ENCODE measurements at places on chromosomes 4 and X.

- no peak for DNase-seq
These were observed 70.5 kb upstream of the IRF2 start for GRCh38 chr4:184544788-184545409.

- DNase-seq = no peak
These were observed 32.2 kb downstream of the NDP start for GRCh38 chrX:43940816-43941474.

- DNase-seq = peak; percentile 70
These were observed at the start of gene ZFYVE28 for GRCh38 chr4:2417765-2418649. TSS of gene ZFYVE28 (minus strand) at chr4:2418645. CDS start at chr4:2418323, 322 bp downstream.

- DNase-seq = no peak
These were observed 23.9 kb downstream of the FBXO8 start for GRCh38 chr4:174259580-174259979.

DNA sequence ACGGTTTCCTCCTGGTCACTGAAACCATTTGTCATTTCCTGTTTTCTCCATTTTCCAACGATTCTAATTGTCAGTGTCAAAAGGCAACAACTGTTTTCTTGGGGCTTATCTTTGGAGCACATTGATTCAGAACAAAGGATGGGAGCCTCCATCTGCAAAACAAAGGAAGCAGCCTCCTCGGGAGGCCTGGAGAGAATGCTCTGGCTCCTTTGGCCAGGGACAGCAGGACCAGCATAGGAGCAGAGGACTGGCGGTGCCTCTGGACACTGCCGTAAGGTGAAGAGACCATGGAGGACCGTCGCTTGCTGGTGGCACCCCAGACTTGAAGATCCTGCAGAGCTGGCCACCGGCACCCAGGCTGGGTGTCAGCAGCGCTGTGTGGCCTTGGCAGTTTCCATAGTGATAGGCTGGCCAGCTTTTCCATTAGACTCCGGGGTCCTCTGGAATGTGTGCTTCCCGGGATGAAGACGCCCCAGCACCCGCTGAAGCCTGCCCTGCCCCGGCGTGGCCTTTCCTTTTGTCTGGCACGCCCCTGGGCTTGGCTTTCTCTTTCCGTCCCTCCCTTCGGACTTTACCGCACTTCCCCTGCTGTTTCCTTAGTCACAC, 61.1 kb upstream of the MTM1 start:
- DNase-seq = no peak

GRCh38 chrX:3994315-3994714, 280.9 kb upstream of the PRKX start:
- no peak for DNase-seq

DNA sequence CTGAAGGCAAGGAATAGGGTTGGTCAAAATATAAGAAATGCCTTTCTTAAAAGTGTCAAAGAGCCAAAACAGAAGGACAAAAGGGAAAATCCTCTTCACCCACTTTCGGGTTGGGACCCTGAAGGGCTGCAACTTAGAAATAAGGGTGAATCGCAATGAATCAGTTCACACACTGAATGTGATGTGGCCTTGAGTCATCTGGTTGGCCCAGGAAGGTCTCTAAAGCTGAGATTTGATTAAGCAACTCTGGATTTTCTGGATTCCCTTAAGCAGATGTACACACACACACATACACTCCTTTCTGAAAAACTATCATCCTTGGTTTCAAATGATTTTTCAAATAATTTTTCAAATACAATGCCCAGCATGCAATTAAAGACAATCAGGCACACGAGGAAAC, 13.1 kb downstream of the TAB3 start:
- no peak for DNase-seq

- no peak for DNase-seq
These were observed 7.1 kb upstream of the DCUN1D4 start for GRCh38 chr4:51835855-51836254.

- DNase-seq = no peak
These were observed 51.2 kb upstream of the CYSLTR1 start for GRCh38 chrX:78378476-78379115.

DNA sequence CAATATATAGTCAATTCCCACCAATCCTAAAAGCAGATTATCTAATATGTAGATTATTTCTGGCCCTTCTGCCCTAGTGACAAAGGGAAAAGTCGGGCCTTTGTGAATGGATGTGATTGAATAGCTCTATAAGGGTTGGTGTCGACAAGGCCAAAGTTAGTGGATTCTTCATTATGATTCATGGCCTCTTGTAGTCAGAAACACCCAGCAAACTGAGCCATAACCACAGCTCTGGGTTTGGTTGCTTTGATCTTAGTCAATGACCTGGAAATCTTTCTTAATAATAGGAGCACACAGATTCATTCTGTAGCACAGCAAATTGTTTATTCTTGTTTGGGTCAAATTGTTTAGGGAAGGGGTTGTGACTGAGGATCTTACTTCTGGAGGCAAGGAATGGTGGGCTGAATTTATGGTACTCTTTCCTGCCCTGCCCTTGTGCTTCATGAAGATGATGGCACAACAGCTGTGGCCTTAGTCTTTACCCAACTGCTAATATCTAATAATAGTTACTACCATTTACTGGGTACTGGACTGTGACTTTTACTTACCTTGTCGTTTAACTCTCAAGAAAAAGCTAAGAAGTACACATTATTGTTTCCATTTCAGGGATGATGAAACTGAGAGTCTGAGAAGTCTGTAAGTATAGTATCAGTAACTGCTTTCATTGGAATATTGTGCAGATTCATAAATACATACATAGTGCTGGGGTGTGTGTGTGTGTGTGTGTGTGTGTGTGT, 74.0 kb downstream of the AFF2 start:
- no peak for DNase-seq

DNA sequence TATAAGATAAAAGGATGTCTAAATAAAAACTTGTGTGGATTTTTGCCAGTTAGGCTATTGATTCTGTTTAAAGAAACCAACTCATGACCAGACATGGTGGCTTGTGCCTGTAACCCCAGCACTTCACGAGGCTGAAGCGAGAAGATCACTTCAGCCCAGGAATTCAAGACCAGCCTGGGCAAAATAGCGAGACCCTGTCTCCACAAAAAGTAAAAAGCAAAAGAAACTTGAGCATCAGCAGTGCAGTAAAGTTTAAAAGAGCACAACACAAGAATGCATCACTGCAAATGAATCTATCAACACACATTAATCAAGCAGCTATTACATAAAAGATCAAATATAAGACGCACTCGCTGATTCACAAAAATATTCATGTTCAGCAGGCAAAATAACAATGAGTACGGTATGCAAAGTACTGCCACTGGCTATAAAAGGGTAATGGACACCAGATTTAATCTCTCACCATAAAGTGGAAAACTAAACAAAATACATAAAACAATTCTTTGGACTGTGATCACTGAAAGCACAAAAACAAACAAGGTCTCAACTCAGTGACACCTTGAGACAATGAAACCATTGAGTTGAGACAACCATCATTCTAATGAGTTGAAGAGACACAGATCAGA, 41.3 kb downstream of the LRBA start:
- DNase-seq = no peak

DNA sequence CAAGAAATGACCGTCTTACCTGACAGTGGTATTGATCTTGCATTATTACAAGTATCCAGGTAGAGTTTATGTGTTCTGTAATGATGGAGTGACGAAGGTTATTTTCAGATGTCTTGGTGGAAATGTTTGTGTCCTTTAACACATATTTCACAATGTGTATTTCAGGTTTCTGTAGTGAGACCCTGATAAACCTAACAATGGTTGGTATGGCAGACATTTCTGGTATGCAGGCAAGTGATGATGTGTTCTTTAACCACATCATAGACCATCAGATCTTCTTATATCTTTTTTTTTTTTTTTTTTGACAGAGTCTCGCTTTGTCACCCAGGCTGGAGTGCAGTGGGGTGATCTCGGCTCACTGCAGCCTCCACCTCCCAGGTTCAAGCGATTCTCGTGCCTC, 14.6 kb upstream of the ATXN3L start:
- DNase-seq = no peak

DNA sequence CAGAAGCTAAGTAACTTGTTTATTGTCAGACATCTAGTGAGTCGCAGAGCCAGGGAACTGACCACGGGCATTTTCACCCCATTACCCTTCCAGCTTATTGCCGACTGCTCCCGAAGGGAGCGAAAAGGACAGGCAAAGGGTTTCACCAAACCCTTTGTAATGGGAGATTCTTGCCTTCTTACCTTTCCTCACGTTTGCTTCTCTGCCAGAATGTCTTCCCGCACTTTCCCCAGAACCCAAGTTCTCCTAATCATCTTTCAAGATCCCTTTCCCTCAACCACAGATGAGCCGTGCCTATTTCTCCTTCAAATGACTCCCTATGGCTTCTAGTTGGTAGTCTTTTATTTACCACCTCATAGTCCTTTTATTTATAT, 520 bp upstream of the SRP72 start:
- DNase-seq = no peak

- DNase-seq = no peak
These were observed 36.1 kb upstream of the DOCK11 start for GRCh38 chrX:118459494-118459893.

GRCh38 chr4:137535718-137536117, 3.4 kb upstream of the PCDH18 start:
- DNase-seq = no peak

DNA sequence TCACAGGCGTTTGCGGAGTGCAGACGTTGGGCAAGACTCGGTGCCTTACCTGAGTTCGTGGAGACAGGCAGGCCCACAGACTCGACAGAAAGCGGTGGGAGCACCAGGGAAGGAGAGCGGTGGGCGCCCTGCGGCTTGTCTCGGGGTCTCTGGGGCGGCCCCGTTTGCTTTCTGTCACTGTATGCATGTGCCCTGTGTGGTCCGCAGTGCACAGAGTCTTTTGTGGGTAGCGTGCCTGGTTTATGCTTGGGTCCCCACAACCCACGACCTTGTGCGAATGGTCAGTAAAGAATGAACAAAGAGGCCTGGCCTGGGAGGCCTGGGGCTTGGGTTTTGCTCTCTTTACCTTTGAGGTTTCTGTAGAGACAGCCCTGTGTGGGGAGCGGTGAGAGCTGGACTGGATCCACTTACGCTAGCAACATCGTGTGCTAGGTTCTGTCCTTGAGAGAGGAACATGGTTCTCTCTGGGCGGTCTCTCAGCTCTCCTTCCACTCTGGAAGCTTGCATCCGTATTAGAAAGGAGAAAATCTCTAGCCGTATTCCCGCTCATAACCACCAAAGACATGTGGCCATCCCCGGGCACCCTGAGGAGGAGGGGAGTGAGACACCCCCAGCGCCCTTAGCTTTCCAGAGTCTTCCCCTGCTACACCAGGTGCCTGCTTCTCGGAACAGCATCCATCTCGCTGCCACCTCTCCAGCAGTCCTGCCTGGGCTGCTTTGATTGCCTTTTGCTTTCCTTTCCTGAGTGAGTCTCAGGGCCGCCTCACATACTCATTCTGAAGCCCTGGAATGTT, 1.2 kb downstream of the TADA2B start:
- DNase-seq = no peak

GRCh38 chrX:8579602-8580001, 115.0 kb downstream of the VCX3B start:
- DNase-seq = no peak

DNA sequence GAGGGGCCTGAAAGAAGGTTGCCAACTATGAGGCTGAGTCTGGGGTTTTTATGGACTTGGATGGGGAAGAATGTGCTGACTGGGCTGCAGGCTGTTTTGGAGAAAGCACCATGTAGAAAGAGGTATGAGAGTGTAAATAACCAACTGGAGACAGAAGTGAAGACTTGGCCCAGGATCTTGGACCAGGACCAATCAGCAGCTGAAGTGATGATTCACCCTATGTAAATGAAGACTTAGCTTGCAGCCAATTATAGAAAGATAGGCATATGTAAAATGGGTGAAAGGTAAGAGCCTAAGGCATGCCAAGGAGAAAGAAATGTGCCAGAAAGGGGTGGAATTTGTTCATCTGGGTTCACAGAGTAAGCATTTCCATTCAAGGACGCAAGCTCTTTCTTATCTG, 856.7 kb upstream of the PRKX start:
- no peak for DNase-seq

GRCh38 chrX:28189011-28189410, 207.8 kb upstream of the DCAF8L1 start:
- DNase-seq = no peak
